MCF 10A (cell line): ENCODE measurements at places on chromosomes 1 and 21. TPM values are rescaled to one million over a fixed set of nuclear protein-coding genes. Genes with fewer than 3 reads are reported as not detected.
A peak's percentile ranks its signal among the peaks of the same experiment; 100 is the strongest.

DNA sequence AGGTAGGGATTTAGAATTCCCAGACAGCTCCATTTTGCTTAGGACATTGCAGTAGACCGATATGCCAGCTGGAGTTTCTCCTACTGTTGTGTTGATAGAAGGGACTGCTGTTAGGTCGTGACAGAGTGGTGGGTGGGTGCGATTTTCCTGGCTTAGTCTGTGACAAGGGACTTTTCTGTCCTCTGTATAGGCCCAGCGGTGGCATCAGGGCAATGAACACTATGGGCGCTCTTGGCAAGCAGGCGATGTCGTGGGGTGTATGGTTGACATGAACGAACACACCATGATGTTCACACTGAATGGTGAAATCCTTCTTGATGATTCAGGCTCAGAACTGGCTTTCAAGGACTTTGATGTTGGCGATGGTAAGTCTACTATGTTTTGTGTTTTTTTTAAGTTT is 321.8 kb downstream of the ZP4 start:
- DNase-seq: no peak

DNA sequence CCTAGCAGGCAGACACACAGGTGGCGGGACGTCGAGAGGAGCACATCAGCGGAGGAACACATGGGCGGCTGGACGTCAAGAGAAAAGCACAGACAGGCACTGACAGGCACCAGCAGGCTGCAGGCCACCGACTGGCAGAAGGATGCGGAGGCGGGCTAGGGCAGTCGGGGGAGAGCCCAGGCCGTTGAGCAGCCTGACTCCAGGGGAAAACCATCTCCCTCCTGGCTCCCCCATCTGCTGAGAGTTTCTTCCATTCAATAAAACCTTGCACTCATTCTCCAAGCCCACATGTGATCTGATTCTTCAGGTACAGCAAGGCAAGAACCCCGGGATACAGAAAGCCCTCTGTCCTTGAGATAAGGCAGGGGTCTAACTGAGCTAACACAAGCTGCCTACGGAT is 25.5 kb downstream of the B3GALT5 start:
- DNase-seq: no peak

GRCh38 chr1:202856014-202856413 is 32.9 kb downstream of the RABIF start:
- DNase-seq: no peak

- DNase-seq: no peak
These were observed 355.4 kb downstream of the PTPRU start for GRCh38 chr1:29591601-29592260.

DNA sequence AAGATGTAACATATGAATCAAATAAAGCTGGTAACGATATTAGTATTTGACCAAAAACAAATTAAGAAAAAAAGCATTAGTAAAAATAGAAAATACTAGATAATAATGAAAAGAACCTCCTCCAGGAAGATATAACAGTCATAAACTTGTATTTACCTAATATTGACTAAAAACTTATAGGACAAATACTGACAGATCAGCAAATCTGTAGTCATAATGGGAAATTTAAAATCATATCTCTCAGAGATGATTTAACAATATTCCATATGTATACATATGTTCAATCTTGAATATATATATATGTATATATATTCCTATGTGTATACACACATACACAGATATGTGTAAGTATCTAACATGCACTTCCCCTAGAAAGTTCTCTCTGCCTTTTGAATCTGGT is 52.0 kb upstream of the FGGY start:
- DNase-seq: no peak

- peak; percentile 75 for DNase-seq
These were observed 51.8 kb upstream of the TARDBP start for GRCh38 chr1:10960411-10961299.

DNA sequence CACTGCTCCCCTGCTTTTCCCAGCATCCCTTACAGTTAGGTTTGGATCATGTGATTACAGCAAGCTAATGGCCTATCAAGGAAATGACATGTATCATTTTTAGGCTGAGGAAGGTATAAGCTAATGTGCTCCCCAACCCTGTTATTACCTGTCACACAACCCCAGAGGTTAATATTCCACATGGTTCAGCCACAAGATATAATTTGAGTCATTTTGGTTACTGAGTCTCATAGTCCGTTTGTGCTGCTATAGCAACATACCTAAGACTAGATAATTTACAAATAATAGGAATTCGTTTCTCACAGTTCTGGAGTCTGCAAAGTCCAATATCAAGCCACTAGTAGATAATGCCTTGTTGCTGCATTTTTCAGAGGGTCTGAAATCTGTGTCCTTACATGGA is 29.1 kb upstream of the SLC16A1 start:
- no peak for DNase-seq

DNA sequence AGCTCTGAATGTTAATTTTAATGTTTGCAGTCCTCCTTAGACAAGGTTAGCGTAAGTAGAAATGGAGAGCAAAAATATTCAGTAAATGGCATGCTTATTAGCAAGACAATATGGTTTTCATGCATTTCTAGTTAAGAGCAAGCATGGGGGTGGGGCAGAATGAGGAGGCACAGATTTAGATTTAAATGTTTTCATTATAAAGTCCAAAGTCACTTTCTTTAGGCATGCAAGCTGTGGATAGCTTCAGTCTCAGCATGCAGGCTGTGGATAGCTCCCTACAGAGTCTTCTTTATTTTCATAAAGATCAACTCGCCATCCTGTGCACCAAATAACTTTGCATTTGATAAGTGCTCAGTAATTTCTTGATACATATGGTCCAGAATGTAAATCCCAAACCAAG is 1294.5 kb upstream of the ADGRL2 start:
- DNase-seq: no peak

GRCh38 chr1:244941121-244941520 is 76.8 kb upstream of the HNRNPU start:
- DNase-seq: no peak

DNA sequence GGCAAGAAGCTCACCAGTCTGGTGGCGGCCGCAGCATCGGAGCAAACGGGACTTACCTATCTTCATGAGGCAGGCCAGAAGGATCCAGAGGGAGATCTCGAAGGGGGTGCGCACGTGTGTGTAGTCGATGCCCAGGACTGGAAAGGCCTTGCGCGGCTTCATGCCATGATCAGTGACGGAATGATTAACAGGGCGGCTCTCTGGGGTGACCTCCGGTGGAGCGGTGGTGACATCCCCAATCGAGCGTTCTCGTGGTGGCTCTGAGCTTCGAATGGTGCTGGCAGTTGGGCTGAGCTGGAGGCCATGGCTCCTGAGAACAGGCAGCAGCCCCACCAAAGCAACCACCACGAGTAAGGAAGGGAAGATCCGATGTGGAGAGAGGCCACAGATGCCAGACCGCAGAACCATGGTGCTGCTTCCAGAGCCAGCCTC is 982 bp downstream of the SLC9A1 start:
- DNase-seq: no peak

DNA sequence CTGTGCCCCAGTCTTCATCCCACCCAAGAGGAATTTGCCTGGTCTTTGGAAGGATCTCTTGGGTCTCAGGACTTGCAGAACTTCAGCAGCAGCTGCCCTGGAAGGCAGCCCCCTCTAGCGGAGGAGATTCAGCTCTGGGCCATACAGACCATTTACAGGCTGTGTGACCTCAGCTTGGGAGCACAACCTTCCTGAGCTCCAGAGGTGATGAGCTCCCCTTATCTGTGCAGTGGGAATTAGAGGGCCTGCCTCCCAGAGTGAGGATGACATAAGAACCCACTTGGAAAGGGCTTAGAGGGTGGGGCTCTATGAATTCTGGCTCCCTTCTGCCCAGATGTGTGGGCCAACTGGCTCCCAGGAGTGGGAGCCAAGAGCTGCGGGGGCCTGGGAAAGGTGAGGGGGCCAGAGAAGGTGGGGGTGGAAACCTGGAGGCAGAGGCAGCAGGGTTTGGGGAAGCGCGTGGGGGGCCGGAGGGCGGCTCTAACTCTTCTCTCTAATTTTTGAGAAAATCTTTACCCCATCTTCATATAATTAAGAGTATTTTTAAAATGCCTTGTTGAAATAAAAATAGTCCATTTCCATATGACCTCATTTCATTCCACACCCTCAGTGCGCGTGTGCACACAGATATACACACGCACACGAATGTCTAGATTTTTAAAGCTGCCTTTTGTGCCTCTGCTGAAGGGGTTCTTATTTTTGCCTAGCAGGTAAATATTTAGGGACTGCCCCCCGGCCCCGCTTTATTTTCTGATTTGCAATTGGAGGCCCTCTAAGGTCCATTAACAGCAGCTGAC is 21.5 kb downstream of the EPHB2 start:
- DNase-seq: no peak

GRCh38 chr1:43357251-43357650 is 1.5 kb upstream of the CDC20 start:
- DNase-seq: no peak

DNA sequence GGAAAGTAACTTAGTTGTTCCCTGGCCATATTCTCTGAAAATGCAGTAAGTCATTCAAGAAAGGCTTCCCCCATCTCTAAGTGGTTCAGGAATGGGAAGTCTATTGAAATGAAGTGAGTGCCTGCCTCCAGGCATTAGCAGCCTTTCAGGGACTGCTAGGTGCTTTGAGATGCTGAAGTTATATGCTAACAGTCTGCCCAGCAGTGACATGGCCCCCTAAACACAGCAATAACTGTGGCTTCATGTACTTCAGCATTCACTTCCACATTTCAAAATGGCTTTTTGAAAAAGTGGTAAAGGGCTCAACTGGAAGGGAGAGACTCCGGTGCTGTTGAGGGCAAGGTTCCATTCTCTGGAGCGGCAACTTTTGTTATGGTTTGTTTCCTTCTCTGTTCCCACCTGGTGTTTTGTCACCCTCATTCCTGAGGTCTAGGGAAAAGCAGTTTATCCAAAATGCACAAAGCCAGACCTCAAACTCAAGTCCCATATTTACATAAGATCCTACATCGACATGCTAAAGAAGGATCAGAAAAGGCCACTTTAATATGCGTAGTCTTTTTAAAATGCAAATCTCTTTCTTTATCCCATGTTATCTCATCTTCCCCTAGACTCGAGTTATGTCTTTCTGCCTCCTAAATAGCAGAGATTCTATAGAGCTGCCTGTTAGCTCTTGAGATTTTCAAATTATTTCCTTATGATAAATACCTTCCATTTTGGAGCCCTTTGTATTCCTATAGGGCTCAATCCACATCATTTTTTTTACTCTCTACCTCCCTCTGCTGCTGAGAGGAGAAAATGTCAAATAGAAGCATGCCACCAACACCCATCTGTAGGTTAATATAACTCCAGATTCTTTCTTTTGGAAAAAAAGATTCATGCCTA is 34.2 kb upstream of the LRRC8C start:
- DNase-seq: peak; percentile 61

DNA sequence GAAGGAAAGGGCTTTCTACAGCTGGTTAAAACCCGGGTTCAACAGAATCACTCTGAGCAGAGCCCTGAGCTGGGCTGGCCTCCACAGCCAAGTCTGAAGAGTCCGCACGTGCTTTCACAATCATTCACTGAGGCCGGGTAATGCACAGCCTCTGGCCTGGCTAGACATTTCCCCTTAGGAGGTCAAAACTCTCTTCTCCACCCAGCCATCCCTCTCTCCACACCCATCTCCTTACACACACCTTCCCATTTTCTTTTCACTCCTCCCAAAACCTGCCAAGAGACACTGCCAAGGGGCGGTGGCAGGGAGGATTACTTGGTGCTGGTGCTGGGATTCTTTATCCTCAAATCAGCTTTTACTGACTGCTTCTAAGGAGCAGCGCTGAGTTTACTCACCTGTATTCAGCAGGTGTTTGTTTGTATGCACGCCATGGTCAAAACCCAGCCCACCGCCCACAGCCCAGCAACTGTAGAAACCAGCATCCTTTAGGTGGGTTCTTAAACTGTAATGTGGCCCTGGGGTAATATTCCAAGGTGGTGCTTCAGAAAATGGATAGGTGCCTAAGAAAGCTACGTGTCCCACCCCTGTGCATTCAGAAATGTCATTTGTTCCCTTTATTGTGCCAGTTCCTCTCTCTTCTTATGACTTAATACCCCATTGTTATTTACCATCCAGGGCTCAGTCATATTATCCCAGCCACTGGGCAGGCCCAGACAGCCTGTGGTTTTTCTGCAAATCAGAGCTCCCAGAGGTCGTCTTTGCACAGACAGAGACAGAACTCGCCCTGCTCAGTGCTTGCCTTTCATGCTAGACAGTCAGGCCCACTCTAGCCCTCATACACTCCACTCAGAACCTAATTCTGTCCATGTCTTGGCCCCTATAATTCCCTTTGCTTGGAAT is 80.2 kb downstream of the ADSS2 start:
- peak; percentile 77 for DNase-seq

GRCh38 chr1:114145504-114146151 is 8.0 kb downstream of the SYT6 start:
- DNase-seq: no peak

GRCh38 chr1:177824508-177824982 is 145.3 kb downstream of the SEC16B start:
- DNase-seq: no peak

- no peak for DNase-seq
These were observed 15.1 kb downstream of the NRDC start for GRCh38 chr1:51863384-51863783.

- peak; percentile 66 for DNase-seq
These were observed 29.4 kb upstream of the MX1 start for GRCh38 chr21:41396558-41397075.

GRCh38 chr1:201707656-201708055 is 121.3 kb upstream of the IPO9 start:
- DNase-seq: no peak

- DNase-seq: no peak
These were observed 49.3 kb downstream of the TGFB2 start for GRCh38 chr1:218394416-218394815.

- peak; percentile 89 for DNase-seq
These were observed 3.2 kb downstream of the MYBPH start for GRCh38 chr1:203172184-203173010.

DNA sequence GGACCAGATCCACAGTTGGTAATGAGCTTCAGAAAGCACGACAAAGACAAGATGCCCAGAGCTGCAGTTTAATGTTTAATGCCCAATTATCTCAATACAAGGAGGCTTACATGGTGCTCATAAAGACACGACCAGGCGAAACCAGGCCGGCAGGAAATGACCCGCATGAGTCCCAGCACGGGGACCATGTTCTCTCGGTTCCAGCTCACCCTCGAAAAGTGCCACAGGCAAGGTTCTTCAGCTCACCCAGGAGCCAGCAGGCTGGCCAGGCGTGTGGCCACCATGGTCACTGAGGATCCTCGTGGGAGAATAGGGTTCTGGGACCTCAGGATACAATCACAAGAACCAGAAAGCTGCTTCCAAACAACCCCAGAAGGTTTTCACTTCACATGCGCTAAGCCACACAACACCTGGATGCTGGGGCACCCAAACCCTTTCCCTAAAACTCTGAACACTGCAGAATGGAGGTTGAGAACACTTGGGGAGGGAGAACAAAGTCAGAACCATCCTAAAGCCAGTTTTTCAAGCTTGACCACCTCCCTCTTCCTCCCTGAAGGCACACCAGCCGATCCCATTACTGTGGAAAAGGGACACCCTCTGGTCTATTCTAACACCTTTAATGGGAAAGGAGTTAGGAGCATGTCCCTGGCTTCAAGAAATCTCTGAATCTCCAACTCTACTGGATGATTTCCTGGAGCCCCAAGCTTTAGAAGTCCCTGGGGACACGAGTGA is 22.6 kb upstream of the ASAP3 start:
- DNase-seq: no peak

The MYBPH gene
- total RNA-seq: not detected in 2 replicates

The C1orf21 gene
- total RNA-seq: 23.2 and 25.3 TPM in 2 replicates

The NFIA gene
- total RNA-seq: 47.4 and 54.8 TPM in 2 replicates

The C4BPB gene
- total RNA-seq: not detected in 2 replicates

The C4BPA gene
- total RNA-seq: not detected in 2 replicates

The MIER1 gene
- 32.1 and 36.5 TPM in 2 replicates for total RNA-seq

The PLEKHO1 gene
- total RNA-seq: 1.9 and 5.2 TPM in 2 replicates
